Right lung (tissue), 10 donors: ENCODE measurements at places on chromosomes 7 and 10. TPM values are rescaled to one million over a fixed set of nuclear protein-coding genes. Genes with fewer than 3 reads are reported as not detected.

Gene PILRB
- polyA plus RNA-seq, result 39.1 TPM

Gene LRRD1
- polyA plus RNA-seq, result 0.39 TPM

Gene ADAM22
- 19.3 TPM for polyA plus RNA-seq

Gene GNG11
- polyA plus RNA-seq, result 40.2 TPM

Gene ANKRD22
- polyA plus RNA-seq, result 0.79 TPM

Gene CCL24
- 0.20 TPM for polyA plus RNA-seq

GRCh38 chr7:28761505-28761904, 196.6 kb downstream of the TRIL start:
- DNase-seq, result peak; percentile 84

DNA sequence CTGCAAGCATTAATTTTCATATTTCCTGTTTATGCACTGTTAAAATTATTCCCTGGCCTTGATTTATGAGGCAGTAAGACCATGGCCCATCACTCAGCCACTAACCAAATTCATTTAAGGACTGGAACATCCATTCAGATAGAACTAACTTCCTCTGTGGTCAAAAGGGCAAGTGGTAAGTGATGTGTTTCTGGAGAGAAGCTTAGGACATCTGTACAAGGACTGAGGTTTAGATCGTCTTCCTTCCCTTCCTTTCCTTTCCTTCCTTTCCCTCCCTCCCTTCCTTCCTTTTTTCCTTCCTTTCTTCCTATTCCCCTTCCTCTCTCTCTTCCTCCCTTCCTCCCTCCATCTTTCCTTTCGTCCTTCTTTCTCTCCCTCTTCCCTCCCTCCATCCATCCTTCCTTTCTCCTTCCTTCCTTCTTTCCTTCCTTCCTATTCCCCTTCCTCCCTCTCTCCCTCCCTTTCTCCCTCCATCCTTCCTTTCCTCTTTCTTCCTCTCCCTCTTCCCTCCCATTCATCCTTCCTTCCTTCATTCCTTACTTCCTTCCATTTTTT, 1019.4 kb downstream of the TYW1 start:
- DNase-seq, result no peak

DNA sequence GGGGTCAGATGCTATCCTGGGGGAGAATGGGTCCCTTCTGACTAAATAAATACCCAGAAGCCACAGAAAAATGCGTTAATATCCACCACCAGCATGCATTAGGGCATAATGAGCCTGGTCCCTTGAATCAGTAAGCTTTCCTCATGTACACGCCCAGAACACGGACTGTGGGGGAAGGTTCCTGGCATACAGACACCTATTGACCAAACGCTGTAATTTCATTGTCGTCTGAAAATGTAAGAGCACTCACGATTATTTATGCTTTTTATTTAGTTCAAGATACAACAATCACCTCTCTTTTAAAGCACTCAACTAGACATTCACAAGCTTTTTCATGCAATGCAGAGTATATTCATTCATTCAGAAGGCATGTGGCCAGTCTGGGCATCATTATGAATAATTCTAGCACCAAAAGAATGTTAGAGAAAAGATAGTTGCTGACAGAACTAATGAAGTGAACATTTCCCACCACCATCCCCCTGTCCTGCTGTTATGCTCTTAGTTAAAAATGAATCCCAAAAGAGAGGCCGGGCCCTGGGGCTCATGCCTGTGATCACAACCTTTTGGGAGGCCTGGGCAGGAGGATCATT, 101.0 kb downstream of the SVIL start:
- DNase-seq, result no peak

- DNase-seq, result no peak
These were observed 64.6 kb upstream of the PTN start for GRCh38 chr7:137408126-137408525.

- DNase-seq, result no peak
These were observed 763.6 kb downstream of the PHTF2 start for GRCh38 chr7:78562191-78562590.

GRCh38 chr10:14379556-14380280, 49.0 kb upstream of the FRMD4A start:
- no peak for DNase-seq
